CD4-positive, alpha-beta T cell treated with Interferon gamma for 1 hour (primary cell): ENCODE measurements at places on chromosomes 1 and 21.

- DNase-seq: no peak
Measured at GRCh38 chr1:81654147-81654546, 146.6 kb upstream of the ADGRL2 start.

- DNase-seq: peak; percentile 45
Measured at GRCh38 chr1:109509176-109510134, at the start of gene AMIGO1. Gene AMIGO1, minus strand, starts transcription at chr1:109509727. Its CDS starts 815 bp downstream, at chr1:109508912.

GRCh38 chr1:96367791-96368190, 353.8 kb upstream of the PTBP2 start:
- DNase-seq: no peak

DNA sequence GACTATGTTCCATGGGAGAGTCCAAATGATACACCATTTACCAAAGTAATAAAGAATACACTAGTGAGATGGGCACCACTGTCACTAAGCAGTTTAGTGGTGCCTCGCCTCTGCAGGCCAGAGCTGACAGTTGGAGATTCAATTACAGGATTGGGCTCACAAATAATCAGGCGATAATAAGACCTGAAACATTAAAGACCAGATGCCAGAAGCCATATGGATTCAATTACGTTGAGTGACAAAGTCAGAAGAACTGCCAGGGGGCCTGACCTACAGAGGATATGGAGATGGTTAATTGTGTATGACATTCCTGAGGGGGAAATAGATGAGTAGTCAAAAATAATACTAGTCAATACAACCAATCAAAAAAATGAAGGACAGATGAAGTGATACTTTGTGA, 65.2 kb upstream of the ST6GALNAC5 start:
- DNase-seq: no peak

- DNase-seq: no peak
Measured at GRCh38 chr1:1167841-1168450, 5.7 kb upstream of the TTLL10 start.

DNA sequence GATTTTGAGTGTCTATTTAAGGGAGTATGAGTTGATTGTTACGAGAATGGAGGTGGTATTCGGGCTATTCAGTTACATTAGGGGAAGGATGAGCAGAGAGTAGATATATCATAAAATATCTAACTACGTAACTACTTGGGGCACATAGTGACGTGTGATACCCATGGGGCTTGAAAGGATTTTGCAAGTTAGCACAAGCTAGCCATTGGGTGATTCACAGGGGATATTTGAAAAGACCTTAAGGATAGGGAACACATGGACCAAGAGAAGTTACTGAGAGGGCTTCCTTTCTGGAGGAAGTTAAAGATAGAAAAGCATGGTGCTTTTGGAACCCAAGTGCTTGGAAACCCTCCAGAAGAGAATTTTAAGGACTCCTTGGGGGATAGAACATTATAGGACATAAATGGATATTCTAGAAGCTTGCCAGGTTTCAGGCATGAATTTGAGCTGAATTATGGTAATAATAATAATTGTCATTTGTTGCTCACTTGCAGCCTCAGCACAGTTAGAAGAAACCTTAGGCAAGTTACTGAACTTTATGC, 5.4 kb downstream of the DISP1 start:
- no peak for DNase-seq

GRCh38 chr1:199460933-199461332, 566.6 kb upstream of the NR5A2 start:
- no peak for DNase-seq

- DNase-seq: no peak
Measured at GRCh38 chr1:100612540-100612939, 74.6 kb downstream of the GPR88 start.

DNA sequence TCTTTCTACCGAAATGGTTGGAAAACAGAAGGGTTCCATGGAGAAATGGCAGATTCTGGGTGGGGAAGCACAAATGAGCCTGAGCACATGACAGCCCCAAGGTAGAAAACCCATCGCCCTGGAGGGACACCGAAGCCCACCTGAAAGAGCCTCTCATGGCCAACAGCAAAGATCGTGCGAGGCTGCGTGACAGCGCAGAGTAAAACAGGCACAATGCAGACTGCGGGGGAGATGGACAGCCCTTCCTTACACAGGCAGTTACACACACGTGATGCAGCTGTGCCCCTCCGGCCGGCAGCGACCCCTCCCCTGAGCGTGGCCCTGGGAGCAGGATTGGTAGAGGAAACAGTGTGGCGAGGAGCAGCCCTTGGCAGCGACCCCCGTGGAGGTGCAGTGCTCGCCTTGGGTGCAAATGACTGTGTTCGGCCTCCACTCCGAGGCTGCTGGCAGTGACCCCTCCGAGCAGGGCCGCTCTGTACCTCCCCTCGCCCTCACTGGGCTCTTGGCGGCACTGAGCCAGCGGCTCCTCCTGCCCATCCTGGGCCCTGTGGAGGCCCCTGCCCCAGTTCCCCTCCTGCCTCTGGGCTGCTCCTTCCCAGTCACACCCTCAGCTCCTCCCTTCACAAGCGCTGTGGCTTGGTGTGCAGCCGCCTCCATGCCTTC, 120.9 kb upstream of the COL6A1 start:
- no peak for DNase-seq

- peak; percentile 25 for DNase-seq
Measured at GRCh38 chr1:225848030-225848955, 33.9 kb downstream of the TMEM63A start.

- DNase-seq: no peak
Measured at GRCh38 chr1:21341022-21341421, 50.8 kb upstream of the ECE1 start.

DNA sequence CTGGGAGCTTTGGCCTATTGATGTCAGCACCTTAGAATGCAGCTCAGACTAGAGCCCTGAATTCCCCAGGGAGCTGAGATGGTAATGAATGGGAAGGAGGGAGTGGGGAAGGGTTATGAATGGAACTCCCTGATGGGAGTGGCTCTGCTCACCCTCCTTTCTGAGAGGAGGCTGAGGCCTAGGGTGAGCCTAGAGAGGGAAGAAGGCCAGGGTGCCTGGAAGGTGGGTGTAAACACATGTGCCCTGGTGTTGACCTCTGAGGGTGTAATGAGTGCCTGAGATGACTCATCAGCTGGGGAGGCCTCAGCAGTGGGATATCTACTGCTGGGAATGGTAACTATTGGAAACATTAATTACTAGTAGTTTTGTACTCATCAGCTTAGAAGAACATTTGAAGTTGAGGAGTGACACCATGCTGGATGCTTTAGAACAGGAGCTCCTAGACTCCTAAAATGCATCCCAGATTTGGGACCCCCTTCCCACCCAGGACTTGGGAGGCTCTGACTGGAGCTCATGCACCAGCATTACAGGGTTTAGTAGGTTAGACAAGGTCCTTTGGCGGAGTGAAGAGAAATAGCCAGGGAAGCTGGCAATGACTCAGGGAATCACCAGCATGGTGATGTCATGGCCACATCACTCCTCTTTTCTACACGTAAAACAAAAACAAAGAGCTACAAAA, 16.0 kb upstream of the PIGV start:
- no peak for DNase-seq

DNA sequence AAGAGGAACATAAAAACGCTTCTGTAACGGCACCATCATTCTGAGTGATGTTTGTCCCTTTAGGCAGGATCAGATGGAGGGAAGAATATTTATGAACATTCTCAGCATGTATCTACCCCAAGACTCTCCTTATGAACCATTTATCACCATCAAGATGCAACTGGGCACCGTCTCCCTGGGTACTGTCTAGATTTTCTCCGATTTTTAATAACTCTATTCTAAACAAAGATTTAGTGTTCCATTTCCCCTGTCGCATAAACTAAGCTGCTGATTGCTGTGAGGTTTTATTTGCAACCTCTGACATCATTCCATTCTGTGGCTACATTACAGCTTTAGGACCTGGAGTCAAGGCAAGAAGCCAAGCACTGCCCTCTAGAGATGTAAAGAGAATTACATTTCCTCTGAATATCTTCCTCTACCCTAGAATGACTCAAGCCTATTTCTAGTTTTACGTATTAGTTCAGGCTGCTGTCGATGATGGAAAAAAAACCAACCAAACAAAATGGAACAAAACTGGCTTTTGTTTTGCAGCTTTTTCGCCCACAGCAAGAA, 130.1 kb upstream of the MAP1LC3C start:
- no peak for DNase-seq

DNA sequence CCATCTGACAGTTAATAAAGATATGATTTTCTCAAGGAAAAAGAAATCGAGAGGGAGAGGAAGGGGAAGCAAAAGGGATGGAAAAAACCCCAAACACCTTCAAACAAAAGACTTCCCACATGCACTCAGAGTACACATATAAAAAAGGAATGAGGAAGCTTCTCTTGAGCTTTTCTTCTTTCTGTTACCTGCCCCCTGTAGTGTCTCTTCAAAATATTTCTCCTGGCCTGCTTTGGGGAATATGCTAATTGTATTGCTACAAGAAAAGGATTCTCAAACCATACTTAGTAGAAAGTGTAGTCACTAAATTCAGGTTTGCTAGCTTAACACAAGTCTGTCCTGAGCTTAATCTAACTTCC, 58.7 kb downstream of the KIF14 start:
- DNase-seq: no peak
